ENCODE measurements at places on chromosomes 5 and 9.

DNA sequence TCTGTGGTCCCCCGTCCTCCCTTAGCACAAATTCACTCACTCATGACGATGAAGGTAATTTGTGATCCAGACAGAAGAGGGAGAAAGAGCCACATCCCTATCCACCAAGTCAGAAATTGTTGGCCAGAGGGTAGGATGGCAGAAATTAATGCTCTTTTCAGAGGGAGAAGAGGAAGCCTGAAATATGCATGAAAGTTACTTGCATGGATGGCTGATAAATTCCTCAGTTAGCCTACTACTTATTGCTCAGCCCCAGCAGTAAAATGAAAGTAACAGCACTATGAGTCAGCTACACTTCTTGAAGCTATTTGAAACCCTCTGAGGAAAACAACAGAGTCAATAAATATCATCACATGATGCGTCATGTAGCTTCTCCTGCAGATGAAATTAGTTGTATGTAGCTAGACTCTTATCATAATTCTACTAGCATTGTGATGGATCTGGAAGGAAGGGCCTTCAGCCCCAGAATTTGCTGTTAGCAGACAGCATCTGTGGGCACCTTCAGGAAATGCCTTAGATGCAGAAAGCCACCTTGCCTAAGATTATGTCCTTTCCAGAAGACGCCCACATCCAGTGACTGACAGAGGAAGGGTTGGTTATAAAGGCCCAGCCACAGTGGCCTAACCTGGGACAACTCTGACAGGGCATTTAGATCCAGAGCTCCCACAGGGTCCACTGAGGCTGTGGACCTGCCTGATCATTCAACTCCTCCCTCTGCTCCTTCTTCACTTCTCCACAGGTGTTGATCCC, 81.2 kb upstream of the CCDC112 start:
- no peak for DNase-seq

- DNase-seq = no peak
Observed at GRCh38 chr5:135600152-135600570, 21.4 kb upstream of the CXCL14 start.

DNA sequence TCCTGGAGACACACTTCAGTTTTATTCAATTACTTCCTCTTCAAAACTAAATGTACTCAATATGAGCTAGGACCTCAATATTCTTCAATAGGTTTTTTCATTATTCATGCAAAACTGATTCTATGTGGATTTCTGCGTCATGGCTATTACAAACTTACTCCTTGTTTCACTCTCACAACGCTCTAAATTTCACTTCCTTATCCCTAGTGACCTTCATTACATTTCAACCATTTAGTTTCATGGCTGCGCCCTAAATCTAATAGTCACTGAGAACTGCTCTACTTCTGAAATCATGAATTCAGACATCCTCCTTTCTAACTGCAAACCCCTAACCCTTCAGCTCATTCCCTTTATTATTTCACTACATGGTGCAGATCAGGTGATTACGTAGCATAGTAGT, 93.9 kb downstream of the SLC25A46 start:
- DNase-seq = no peak

DNA sequence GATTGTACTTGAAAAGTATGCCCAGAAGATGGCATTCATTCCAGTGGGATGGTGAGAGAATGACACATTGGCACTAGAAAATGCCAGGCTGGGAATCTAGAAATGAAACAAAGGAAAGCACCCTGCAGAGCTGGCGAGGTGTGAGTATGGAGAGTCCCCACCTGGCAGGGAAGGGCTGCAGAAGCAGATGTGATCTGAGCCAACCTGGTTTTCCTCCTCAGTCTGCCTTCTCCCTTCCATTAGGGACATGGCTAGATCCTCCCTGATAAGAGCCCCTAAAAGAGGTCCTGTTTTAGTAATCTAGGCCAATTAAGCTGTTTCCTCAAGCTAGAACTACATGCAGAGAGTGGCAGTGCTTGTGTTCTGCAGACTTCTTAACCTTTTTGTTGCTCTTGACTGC, 24.7 kb upstream of the TNFSF15 start:
- DNase-seq = no peak

DNA sequence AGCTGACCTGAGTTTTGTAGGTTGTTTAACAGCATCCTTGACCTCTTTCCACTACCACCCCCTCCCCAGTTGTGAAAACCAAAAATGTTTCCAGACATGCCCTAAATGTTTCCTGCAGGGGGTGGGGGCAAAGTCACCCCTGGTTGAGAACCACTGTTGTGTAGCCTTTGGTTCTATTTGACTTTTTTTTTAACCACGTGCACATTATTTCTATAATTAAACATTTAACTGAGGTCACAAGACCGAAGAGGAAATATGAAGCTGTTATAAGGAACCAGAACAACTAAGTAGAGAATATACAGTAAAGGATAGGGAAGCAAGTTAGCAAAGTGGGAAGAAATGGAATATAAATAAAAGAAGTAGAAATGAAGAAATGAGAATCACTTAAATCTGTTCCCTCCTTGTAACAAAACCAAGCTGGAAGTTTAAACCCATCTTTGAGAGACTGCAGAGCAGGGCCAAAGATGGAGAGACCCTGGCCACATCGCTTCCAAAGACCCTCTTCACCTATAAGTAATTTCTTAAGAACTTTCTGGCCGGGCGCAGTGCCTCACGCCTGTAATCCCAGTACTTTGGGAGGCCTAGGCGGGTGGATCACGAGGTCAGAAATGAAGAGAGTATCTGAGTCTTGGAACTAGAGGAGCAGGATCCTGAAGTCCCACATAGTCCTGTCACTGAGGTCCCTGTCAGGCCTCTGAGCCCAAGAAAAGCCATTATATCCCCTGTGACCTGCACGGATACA, 14.4 kb downstream of the SIT1 start:
- no peak for DNase-seq

GRCh38 chr5:174624733-174625522, 99.5 kb upstream of the MSX2 start:
- DNase-seq = no peak

GRCh38 chr5:145510324-145510723, 324.8 kb downstream of the PRELID2 start:
- DNase-seq = no peak

GRCh38 chr5:72070529-72070928, 36.7 kb upstream of the MAP1B start:
- DNase-seq = no peak

- DNase-seq = no peak
Observed at GRCh38 chr9:117412006-117412715, 2.7 kb downstream of the ASTN2 start.

DNA sequence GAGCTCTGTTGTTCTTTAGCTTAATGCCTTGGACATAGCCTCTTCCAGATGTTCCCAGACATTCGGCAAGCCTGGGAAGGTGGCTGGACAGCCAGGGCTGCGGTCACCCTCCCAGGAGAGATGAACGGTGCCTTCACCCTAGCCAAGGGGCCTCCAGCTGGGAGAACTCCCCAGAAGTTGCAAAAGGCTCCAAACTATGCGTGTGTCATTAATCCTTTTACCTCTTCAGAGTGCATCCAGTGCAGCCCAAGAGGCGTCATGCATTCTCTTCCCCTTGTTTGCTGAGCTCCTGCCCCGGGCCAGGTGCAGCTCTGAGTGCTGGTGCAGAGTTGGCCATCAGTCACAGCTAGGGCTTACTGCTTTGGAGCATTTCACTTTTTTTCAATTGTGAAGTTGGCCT, 22.8 kb downstream of the HMCN2 start:
- no peak for DNase-seq

- no peak for DNase-seq
Observed at GRCh38 chr9:11328326-11328725, 715.5 kb upstream of the PTPRD start.
